ENCODE measurements at places on chromosomes 2 and 18. TPM values are rescaled to one million over a fixed set of nuclear protein-coding genes. Genes with fewer than 3 reads are reported as not detected.

Gene ATP6V1C2
- total RNA-seq, result 1.5 TPM

Gene HSPE1
- 92.2 TPM for total RNA-seq

Gene IMPACT
- 30.8 TPM for total RNA-seq

Gene CNTNAP5
- total RNA-seq, result 0.08 TPM

Gene ARID5A
- total RNA-seq, result 13.7 TPM

Gene NTSR2
- not detected for total RNA-seq

Gene PSMA8
- not detected for total RNA-seq

Gene LONRF2
- 1.6 TPM for total RNA-seq

- DNase-seq, result no peak
These were observed 79.7 kb downstream of the PRKCE start for GRCh38 chr2:45731141-45731540.

GRCh38 chr18:69588301-69588700, 187.6 kb downstream of the DOK6 start:
- DNase-seq, result no peak

- no peak for DNase-seq
These were observed 135.7 kb downstream of the NUP35 start for GRCh38 chr2:183259921-183260320.

DNA sequence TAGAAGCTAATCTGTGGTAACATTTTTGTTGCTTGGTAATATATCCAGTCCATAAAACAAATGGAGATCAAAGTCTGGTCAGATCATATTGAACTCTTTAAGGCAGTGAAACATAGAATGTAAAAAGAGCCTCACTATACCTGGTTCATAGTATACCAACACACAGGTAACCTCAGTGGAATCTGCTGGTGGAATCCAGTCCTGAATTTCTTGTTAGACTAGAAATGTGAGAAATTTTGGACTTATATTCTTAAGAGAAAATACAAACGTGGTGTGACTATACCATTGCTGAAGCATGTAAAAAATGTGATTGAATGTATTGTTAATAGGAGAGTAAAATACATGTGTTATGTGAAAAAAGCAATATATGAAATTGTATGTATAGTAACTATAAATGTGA, 46.1 kb upstream of the GRHL1 start:
- DNase-seq, result no peak

DNA sequence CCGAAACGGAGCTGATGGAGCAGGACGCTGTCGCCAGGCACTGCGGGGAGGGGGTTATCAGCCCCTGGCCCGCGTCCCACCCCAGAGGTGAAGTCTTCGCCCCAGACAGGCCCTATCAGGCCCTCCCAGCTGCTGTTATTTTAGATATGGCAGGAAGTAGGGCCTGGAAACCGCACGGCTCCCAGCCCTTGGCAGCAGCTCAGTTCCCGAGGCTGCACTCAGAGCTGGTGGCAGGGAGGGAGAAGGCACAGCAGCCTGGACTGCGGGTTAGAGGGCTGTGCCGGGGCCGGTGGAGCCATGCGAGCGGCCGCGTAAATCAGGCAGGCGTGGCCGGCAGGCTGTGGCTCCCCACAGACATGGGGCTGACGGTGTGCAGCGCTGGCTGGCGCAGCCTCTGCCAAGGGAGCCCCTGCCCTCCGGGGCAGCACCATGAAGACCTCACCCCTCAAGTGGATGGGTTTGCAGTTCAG, 111.4 kb downstream of the NFATC1 start:
- peak; percentile 48 for DNase-seq

DNA sequence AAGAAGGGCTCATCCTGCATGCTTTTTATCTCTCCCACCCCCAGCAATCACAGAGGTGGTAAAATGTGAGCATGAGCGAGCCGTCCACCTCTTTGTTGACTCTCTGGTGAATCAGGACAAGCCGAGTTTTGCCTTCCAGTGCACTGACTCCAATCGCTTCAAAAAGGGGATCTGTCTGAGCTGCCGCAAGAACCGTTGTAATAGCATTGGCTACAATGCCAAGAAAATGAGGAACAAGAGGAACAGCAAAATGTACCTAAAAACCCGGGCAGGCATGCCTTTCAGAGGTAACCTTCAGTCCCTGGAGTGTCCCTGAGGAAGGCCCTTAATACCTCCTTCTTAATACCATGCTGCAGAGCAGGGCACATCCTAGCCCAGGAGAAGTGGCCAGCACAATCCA, 19.5 kb downstream of the LIPG start:
- no peak for DNase-seq

- no peak for DNase-seq
These were observed 114.1 kb downstream of the PRPF40A start for GRCh38 chr2:152603166-152603565.

DNA sequence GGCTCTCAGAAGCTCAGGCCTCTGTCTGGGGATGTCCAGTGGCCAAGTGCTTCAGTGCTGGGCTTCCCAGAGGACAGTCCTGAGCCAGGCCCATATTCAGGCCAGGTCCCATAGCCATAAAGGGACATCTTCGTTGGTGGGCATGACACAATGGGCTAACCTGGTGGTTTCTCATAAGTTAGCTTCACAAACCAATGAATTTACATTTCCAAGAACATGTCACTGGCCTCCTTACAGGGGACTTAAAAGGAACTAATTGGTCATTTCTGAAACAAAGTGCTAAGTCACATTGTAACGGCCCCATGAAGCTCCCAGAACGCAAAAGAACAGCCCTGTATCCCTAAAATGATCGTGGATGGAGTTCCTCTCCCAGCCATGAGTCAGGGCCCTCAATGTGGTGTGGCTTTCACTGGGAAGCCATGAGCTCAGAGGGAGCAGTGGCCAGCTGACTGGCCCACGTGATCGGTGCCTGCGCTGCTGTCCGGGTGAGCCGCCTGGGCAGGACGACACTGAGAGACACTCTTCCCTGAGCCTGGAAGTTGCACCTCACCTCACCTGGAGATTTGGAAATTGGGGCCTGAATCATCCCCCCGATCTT, 163.7 kb upstream of the APCDD1 start:
- DNase-seq, result no peak

DNA sequence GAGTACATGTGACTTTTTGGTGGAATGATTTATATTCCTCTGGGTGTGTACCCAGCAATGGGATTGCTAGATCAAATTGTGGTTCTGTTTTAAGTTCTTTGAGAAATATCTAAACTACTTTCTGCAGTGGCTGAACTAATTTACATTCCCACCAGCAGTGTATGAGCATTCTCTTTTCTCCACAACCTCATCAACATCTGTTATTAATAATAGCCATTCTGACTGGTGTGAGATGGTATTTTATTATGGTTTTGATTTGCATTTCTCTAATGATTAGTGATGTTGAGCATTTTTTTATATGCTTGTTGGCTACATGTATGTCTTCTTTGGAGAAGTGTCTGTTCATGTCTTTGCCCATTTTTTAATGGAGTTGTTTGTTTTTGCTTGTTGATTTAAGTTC, 267.4 kb upstream of the NT5C1B start:
- no peak for DNase-seq

DNA sequence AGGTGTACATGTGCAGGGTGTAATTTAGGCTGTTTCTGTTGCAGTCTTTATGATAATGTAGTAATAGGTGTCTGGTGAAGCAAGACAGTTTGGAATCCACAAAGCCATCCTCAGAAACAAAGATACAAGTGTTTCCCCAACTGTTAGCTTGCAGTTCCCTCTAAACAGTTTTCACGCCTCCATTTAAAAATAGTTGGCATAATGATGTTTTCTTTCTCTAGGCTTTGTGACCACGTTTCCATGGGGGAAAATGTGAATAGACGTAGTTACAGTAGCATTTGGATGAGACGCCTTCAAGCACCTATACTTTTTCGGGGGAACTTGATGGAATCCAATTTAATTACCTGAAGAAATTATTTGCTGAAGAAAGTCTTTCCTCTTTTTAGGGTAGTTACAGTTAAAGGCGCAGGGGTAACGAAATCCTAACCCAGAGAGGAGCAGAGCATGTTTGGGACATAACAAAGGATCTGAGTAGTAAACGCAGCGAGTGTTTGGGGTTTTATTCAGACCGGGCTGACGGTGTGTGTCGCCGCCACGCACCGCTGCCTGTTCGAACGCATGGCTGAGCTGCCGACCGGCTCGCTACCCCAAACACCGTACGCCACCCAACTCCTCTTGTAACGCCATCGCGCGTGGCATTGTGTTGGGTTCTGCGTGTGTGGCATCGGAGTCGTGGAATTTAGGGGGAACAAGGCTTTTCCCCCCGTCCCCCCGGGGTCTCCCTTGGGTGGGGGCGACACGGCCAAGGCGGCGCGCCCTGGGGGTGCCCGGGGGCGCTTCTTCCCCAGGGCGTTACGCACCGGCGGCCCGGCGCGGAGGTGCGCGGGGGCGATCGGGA, 681 bp upstream of the NRP2 start:
- no peak for DNase-seq

GRCh38 chr18:21652073-21652472, 40.0 kb downstream of the SNRPD1 start:
- no peak for DNase-seq

DNA sequence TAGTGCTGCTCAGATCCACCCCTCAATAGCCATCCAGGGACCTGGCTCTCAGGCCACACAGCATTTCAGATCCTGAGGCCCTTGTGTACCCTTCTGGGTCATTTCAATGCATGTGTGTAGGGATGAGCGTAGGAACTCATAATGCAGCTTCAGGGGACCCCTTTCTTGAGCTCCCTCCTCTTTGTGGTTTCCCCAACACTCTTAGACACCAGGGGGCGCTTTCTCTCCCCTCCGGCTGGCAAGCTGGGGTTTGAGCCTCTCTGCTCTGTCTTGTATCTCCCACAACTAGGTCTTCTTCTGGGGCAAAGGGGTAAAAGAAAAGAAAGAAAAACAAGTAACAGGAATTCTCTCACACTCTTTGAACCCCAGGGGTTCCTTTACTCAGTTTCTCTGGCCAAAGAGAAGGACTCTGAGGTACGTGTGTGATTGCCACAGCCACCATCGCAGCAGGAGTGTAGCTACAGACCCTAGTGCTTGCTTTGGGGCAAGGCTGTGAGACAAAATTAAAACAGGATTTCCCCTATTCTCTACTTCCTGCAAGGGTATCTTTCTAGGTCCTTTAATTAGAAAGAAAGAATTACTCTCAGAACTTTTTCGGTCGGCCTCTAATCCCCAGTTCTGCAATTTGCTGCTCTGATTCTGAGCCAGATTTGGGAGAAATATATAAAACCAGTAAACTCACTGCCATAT, 38.0 kb downstream of the CABYR start:
- DNase-seq, result peak; percentile 81

- no peak for DNase-seq
These were observed 52.9 kb downstream of the RRM2 start for GRCh38 chr2:10175441-10175840.

DNA sequence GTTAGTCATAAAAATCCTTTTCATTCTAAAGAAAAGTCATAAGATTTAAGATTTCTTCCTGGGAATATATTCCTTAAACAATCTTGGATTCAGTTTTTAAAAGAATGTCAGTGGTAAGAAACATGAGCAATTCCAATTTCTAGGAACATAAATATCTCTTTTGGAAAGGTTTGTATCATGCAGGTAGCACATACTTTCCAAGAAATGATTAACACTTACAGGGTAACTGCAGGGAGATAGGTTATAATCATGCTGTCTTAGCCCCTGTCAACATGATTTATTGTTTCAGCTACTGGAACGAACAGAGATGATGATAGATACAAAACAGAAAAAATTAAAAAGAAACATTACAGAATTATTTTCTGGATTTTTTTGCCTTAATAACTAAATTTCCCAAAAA, 1537.7 kb downstream of the LRP1B start:
- no peak for DNase-seq

DNA sequence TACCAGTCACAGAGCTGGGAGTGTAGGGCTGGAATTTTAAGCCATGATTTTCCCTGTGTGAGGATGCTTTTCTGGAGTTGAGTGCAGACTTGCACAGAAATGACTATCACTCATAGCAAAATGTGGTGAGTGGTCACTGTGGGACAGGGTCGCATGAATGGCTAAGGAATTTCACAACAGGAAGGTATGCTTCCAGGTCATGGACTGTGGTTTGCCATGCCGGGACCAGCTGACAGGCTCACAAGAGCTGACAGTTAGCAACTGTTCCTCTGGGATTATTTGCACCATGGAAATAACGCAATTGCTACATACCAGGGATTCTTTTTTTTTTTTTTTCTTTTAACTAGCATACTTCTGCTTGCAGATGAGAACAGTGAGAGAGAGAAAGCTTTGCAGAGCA, 3.8 kb upstream of the UXS1 start:
- DNase-seq, result no peak

DNA sequence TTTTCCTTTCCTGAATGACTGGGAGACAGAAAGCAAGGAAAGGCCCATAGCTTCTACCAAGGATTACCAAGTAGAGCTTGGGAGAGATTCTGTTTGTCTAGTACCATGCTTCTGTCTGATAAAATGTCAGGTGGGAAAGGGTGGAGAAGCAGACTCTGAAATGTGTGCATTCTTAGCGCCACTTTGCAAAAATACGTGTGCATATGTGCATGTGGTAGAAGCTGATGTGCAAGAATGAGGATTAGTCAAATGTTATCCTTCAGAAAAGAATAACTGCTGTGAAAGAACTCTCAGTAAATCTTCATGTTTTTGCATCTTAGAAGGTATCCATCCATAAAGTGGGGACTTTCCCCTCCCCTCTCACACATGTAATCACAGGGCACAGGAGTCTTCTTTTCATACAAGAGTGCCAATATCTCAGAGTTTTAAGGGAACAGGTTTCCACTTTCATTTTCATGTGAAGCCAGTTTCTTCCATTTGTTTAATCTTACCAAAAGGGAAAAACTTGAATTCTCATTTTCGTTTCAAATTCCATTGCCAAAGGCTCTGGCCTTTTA, 15.4 kb upstream of the DGKD start:
- DNase-seq, result no peak

- DNase-seq, result no peak
These were observed 110.4 kb downstream of the ADCYAP1 start for GRCh38 chr18:1014951-1015624.

DNA sequence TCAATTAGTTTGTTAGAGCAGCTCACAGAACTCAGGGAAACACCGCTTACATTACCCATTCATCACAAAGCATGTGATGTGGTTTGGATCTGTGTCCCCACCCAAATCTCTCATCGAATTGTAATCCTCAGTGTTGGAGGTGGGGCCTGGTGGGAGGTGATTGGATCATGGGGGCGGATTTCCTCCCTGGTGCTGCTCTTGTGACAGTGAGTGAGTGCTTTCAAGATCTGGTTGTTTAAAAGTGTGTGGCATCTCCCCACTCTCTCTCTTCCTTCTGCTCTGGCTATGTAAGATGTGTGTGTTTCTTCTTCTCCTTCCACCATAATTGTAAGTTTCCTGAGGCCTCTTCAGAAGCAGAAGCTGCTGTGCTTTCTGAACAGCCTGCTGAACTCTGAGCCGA, 63.5 kb upstream of the AGPS start:
- DNase-seq, result no peak
